ENCODE measurements at places on chromosomes 11 and 22.

DNA sequence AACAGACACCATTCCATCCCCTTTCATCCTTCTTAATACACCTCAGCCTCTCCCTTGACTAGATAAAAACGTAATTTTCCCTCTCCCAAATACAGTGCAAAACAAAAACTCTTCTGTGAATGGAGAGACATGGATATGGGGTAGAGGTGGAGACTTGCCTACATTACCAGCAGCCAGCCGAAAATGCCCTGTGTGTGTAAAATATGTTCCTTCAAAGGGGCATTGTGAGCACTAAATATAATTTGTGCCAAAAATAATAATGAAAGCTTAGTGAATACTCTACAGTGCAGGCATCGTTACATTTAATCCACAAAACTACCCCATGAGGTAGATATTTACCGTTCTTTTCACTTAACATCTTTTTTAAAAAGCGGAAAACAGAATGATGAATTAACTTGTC lies 1.0 kb upstream of the TRIM44 start:
- no peak for DNase-seq
- peaks cover 5% of the 10 kb centered on the region for H3K4me1 ChIP-seq
- peak overlapping the region; percentile 83 for H3K4me3 ChIP-seq
- H3K36me3 ChIP-seq = no peaks in the 10 kb centered on the region
- H3K27me3 ChIP-seq = no peaks in the 10 kb centered on the region
- no peak overlapping the region for H3K27ac ChIP-seq

DNA sequence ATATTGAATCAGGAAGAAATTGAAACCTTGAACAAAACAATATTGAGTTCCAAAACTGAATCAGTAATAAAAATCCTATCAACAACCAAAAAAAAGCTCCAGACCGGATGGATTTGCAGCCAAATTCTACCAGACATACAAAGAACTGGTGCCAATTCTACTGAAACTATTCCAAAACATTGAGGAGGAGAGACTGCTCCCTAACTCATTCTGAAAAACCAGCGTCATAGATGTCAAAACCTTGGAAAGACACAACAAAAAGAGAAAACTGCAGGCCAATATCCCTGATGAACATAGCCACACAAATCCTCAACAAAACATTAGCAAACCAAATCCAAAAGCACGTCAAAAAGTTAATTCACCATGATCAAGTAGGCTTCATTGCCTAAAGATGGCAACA lies 353.8 kb downstream of the TMEM135 start:
- no peak overlapping the region for H3K4me3 ChIP-seq
- no peak overlapping the region for H3K27ac ChIP-seq
- H3K36me3 ChIP-seq = no peaks in the 10 kb centered on the region
- no peak for DNase-seq
- no peaks in the 10 kb centered on the region for H3K27me3 ChIP-seq

DNA sequence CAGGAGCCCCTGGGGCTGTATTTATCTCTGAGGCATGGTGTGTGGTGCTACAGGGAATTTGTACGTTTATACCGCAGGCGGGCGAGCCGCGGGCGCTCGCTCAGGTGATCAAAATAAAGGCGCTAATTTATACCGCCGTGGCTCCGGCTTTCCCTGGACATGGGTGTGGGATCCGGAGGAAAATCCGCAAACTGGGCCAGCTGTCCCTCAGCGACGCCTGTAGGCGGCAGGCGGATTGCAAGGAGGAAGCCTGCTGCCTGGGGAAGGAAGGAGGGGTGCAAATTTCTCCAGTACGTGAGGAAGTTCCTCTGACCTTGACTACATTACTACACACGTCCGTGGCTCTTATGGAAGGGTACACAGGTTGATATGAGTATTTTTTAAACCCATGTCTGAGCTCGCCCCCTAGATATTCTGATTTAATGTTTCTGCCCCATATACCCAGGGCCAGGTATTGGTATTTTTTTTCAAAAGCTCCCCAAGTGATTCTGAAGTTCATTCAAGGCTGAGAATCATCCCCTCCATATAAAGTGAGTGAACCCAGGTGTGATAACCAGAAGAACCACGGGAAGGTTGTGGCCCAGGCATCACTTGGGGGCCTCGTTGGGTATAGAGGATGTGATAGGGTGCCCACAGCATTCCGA lies 2.8 kb downstream of the MYOD1 start:
- no peak overlapping the region for H3K4me3 ChIP-seq
- no peak for DNase-seq
- no peaks in the 10 kb centered on the region for H3K4me1 ChIP-seq
- H3K27me3 ChIP-seq = peaks cover 28% of the 10 kb centered on the region
- H3K36me3 ChIP-seq = no peaks in the 10 kb centered on the region

GRCh38 chr11:62125316-62125715 lies 1.5 kb downstream of the INCENP start:
- no peak overlapping the region for H3K27ac ChIP-seq
- H3K27me3 ChIP-seq = no peaks in the 10 kb centered on the region
- H3K36me3 ChIP-seq = no peaks in the 10 kb centered on the region
- no peaks in the 10 kb centered on the region for H3K4me1 ChIP-seq

GRCh38 chr22:20530368-20531153 lies 23.2 kb downstream of the MED15 start:
- no peak overlapping the region for H3K4me3 ChIP-seq
- H3K27ac ChIP-seq = peak overlapping the region; percentile 79
- H3K4me1 ChIP-seq = peaks cover 8% of the 10 kb centered on the region
- peaks cover 29% of the 10 kb centered on the region for H3K36me3 ChIP-seq
- H3K27me3 ChIP-seq = no peaks in the 10 kb centered on the region

DNA sequence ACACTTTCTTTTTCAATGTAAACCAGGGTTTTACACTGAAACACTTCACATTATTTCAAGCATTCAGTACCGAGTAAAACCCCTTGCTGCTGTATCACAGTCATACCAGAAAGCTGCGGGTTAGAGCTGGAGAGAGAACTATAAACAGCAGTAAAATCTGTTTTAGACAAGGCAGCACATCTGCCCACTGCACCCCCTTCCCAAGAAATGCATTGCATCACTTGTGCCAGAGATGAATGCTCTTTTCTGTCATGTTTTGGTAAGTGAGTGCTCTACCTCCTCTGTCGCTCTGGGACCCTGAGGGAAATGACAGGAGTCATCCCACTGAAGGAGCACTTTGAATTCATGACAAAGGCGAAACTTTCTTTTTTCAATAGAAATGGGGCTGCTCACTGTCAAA lies 107.2 kb downstream of the MAML2 start:
- H3K36me3 ChIP-seq = no peaks in the 10 kb centered on the region
- no peaks in the 10 kb centered on the region for H3K27me3 ChIP-seq
- no peak overlapping the region for H3K27ac ChIP-seq
- no peak overlapping the region for H3K4me3 ChIP-seq

DNA sequence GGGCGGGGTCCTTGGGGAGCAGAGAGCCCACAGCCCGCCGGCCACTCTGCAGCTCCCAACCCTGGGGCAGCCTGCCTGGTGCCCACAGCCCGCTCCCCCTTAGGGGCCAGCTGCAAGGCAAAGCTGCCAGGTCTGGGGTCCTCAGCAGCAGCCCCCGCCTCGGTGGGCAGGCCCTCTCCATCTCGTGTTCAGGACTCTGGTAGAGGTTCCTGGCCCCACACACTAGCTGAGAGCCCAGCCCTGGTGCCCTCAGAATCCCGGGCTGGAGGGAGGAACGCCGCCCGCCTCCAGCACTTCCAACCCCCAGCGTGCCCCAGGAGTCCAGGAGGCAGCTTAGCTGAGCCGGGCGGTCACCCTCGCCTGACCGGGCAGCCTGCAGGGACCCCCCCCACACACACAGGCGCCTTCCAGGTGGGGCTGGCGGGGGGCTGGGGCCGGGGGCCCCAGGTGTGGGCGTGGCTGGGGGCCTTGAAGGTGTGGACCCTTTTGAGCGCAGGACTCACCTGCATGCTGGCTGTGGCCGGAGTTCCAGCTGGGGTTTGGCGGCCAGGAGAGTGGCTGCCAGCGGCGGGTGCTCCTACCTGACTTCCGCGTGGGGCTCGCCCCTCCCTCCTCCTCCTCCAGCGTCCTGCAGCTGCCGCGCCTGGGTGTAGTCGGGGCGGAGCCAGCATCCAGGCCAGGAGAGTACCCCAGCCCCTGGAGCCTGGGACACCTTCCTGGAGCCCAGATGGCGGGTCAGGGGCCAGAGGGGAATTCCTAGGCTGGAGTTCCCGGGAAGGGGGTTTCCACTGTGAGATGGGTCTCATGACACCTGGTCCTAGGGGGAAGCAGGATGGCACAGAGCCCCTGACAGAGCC lies at the start of gene ANO9:
Gene ANO9, minus strand, starts transcription at position 594 of the 857 bp plus-strand sequence. Its CDS starts 85 bp downstream, at position 509.
- peak; percentile 91 for DNase-seq
- peak within 1 kb of the TSS; percentile 59 for H3K4me3 ChIP-seq
- no peaks in the 10 kb centered on the region for H3K27me3 ChIP-seq
- peak within 1 kb of the TSS; percentile 81 for H3K27ac ChIP-seq

- no peaks in the 10 kb centered on the region for H3K27me3 ChIP-seq
- peaks cover 6% of the 10 kb centered on the region for H3K4me1 ChIP-seq
- DNase-seq = no peak
- H3K27ac ChIP-seq = no peak overlapping the region
- no peak overlapping the region for H3K4me3 ChIP-seq
These were observed 2.1 kb downstream of the FEZ1 start for GRCh38 chr11:125494031-125494360.

DNA sequence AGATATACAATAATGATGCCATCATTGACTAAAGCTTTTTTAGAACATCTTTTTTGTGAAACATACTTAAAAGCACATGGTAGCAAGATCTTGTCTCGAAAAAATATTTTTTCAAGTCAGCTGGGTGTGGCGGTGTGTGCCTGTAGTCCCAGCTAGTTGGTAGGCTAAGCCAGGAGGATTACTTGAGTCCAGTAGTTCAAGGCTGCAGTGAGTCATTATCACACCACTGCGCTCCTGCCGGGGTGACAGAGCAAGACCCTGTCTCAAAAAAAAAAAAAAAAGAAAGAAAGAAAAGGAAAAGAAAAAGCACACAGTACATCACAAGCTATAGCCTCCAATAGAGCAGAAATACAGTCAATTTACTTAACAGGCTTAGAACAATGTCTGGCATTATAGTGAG lies 37.0 kb downstream of the ENTHD1 start:
- H3K4me1 ChIP-seq = no peaks in the 10 kb centered on the region
- no peak overlapping the region for H3K4me3 ChIP-seq
- no peak overlapping the region for H3K27ac ChIP-seq
- H3K27me3 ChIP-seq = no peaks in the 10 kb centered on the region

GRCh38 chr11:119185981-119186634 lies 833 bp downstream of the NHERF4 start:
- no peak overlapping the region for H3K27ac ChIP-seq
- H3K4me3 ChIP-seq = no peak overlapping the region
- H3K4me1 ChIP-seq = no peaks in the 10 kb centered on the region
- H3K27me3 ChIP-seq = no peaks in the 10 kb centered on the region
- H3K36me3 ChIP-seq = no peaks in the 10 kb centered on the region

DNA sequence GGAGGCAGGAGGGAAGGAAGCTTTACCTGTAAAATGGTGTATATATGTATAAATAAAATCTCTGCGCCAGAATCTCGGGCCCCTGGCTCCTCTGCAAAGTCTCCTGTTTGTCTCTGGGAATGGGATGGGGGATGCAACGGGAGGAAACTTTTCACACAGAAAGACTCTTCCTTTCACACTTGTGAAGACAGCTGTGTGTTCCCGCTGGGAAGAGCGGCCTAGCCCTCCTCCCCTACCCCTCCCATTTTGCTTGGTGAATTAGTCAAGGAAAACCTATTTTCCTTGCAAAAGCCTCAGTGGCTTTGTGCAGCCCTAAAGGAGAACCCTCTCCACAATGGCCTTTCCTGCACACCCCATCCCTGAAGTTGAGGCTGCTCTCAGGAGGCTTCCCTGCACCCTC lies 9.4 kb upstream of the IGF2 start:
- no peaks in the 10 kb centered on the region for H3K36me3 ChIP-seq
- H3K27ac ChIP-seq = no peak overlapping the region
- H3K4me1 ChIP-seq = peaks cover 11% of the 10 kb centered on the region
- DNase-seq = no peak
- peaks cover 25% of the 10 kb centered on the region for H3K27me3 ChIP-seq

GRCh38 chr22:28892175-28892731 lies 8.9 kb downstream of the ZNRF3 start:
- peaks cover 21% of the 10 kb centered on the region for H3K4me1 ChIP-seq
- H3K27ac ChIP-seq = no peak overlapping the region
- H3K4me3 ChIP-seq = no peak overlapping the region
- no peak for DNase-seq

- H3K36me3 ChIP-seq = no peaks in the 10 kb centered on the region
- DNase-seq = no peak
- no peaks in the 10 kb centered on the region for H3K27me3 ChIP-seq
- no peak overlapping the region for H3K27ac ChIP-seq
These were observed 47.6 kb upstream of the KCNQ1OT1 start for GRCh38 chr11:2747248-2748027.

- no peaks in the 10 kb centered on the region for H3K27me3 ChIP-seq
- DNase-seq = no peak
- no peak overlapping the region for H3K4me3 ChIP-seq
- no peaks in the 10 kb centered on the region for H3K36me3 ChIP-seq
- no peak overlapping the region for H3K27ac ChIP-seq
These were observed 24.1 kb downstream of the FZD4 start for GRCh38 chr11:86930957-86931547.

DNA sequence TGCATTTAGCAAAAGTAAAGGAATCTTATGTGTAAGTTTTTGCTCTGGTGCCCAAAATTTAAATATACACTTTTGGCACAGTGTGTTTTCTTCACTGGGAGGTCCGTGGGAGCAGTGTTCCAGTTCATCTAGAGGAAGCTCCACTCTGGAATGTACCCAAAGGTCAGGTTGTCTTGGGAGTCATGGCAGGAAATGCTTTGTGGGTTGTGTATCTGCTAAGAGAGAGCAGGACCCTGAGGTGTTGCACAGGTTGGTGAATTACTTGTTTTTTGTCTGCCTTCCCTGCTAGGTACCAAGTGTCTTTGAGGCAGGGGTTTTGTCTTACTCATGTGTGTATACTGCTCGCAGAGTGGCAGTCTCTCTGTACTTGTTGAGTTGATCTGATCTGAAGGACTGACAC lies 37.3 kb downstream of the DIXDC1 start:
- no peaks in the 10 kb centered on the region for H3K4me1 ChIP-seq
- no peak for DNase-seq
- no peaks in the 10 kb centered on the region for H3K36me3 ChIP-seq

- no peak for DNase-seq
- no peak overlapping the region for H3K27ac ChIP-seq
- H3K4me1 ChIP-seq = peaks cover 3% of the 10 kb centered on the region
- no peaks in the 10 kb centered on the region for H3K36me3 ChIP-seq
- no peak overlapping the region for H3K4me3 ChIP-seq
These were observed 20.1 kb downstream of the KMT5B start for GRCh38 chr11:68193018-68193417.

- no peaks in the 10 kb centered on the region for H3K27me3 ChIP-seq
- H3K36me3 ChIP-seq = no peaks in the 10 kb centered on the region
- H3K4me3 ChIP-seq = no peak overlapping the region
These were observed 109.1 kb downstream of the MPPED2 start for GRCh38 chr11:30477061-30477460.

- no peaks in the 10 kb centered on the region for H3K27me3 ChIP-seq
- H3K4me1 ChIP-seq = no peaks in the 10 kb centered on the region
- DNase-seq = no peak
- H3K27ac ChIP-seq = no peak overlapping the region
These were observed 235.8 kb upstream of the PITPNB start for GRCh38 chr22:28154861-28155260.
